Peyer's patch (tissue), 4 donors: ENCODE measurements at places on chromosomes 13 and 19.

DNA sequence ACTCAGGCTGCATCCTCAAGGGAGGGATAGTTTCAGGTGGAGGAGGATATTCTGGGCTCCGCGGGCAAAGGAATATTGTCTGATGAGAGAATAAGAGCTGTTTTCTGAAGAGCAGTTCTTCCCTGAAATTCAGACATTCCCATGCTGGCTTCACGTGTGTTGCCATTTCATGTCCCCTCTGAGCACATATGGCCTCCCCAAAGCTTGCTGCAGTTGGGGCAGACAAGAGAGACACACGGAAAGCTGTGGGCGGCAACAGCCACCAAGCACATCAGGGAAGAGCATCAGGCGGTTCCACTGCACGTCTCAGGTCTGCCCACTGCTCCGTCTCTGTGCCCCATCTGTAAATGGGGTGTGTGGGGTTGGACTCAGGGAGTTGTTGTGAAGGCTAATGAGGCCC, 247.5 kb upstream of the TSHZ3 start:
- DNase-seq: no peak

DNA sequence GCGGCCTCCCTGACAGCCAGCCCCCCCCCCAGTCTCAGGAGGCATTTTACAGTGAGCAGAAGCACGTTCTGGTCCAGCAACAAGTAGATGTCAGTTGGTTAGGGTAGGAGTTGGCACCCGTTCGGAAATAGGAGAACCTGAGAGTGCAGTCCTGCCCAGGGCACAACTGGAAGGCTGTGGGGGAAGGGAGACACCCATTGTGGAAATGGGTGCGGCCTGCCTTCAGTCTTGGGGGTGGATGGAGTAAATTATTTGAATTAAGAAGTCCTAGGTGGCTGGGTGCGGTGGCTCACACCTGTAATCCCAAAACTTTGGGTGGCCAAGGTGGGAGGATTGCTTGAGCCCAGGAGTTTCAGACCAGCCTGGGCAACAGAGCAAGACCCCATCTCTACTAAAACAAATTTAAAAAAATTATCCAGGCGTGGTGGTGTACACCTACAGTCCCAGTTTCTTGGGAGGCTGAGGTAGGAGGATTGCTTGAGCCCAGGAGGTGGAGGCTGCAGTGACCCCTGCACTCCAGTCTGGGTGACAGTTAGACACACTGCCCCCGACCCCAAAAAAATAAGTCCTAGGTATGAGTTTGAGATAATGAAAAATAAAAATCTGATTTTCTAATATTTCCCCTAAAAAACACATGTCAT, 1.2 kb downstream of the CIRBP start:
- no peak for DNase-seq

DNA sequence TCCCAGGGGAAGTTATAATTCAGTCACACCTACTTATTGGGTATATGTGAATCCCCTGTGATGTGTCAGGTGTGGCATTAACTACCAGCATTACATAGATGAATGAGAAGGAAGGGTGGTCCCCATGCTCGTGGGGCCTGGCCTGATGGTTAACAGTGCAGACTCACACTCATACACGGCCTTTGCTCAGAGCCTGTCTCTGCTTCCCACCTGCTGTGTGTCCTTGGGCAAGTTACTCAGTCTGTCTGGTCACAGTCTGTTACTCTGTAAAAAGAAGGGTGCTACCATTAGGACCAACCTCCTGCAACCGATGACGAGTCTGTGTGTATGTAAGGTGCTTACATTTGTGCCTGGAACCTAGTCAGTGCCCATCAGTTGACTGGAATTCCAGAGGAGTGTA, 23.8 kb downstream of the SAFB start:
- DNase-seq: no peak

GRCh38 chr13:77909827-77910226, 8.8 kb downstream of the EDNRB start:
- no peak for DNase-seq

DNA sequence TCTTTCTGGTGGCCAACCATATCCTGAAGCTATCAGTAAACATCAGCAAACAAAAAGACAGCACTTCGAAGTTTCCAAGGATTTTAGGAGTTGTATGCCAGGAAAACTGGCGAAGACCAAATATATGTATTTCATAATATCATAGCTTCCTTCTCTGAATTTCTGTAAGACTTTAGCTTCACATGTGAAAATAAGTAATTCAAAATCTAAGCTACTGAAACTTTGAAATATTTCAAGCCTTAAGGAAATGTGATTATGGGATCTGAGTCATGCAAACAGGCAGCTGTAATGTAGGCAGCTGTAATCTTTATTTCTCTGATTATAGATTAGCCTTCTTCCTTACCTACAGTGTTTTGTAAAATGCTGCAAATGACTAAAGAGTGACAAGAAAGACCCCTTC, 70.7 kb upstream of the ANKRD10 start:
- DNase-seq: no peak

- DNase-seq: no peak
These were observed 53.9 kb upstream of the MTIF3 start for GRCh38 chr13:27504128-27504867.
